ENCODE measurements at places on chromosomes 5 and 9.

GRCh38 chr9:88378317-88378716, 9.9 kb upstream of the SPIN1 start:
- DNase-seq = no peak

GRCh38 chr9:69412741-69413150, 87.7 kb downstream of the ENTREP1 start:
- peak; percentile 58 for DNase-seq

DNA sequence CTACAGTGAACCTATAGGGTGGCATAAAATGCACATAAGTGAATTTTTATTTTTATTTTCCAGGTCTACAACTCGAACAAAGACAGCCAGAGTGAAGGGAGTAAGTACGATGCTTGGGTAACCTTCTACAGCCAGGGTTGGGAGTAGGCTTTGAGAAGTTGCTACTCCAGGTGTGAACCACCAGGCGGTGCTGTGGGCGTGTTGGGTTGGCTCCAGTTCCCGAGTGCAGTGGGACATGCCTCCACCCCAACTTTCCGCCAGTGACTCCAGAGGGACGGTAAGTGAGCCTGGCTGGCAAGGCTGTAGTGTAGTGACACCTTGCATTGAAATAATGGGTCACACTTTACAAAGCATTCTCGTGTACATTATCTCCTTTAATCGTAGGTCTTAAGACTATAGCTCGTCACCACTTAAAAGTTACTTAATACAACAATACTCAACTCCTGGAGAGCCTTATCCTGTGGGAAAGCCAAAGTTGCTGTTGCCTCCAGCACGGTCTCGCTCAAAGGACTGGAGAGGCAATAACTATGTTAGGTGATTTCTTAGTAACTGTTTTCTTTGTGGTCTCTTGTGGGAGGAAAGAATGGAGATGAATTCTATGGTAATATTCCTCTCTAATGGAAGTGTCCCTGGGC, 244.0 kb downstream of the ARHGAP26 start:
- DNase-seq = no peak

DNA sequence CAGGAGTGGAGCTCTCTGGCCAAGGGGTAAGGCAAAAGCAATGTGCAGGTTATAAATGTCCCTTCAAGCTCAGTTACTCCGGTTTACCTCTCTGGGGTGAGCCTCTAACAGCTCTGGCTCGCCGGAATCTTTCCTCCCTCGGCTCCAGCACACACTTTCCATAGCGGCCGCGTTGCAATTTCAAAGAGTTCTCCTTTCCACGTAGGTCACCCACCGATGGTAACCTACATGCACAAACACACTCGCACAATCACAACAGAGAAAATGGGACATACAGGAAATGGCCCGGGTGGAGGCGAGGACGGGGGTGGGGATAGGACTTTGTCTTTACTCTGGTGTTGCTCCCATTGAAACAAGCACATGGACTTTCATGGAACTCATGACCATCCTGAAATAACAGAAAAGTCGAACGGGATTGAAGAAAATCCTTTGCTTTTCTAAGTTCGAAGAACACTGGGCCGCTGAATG, 1.2 kb downstream of the LHFPL2 start:
- DNase-seq = peak; percentile 16

- DNase-seq = peak; percentile 13
These were observed 84.1 kb downstream of the AMBP start for GRCh38 chr9:113993838-113994540.

All from fibroblast of upper back skin (primary cell).